Activated naive CD8-positive, alpha-beta T cell treated with anti-CD3 and anti-CD28 coated beads, Interleukin-2, amount 10 ng/mL, durations not matched to agents 7 days and 5 days (primary cell): ENCODE measurements at places on chromosomes 13 and 19.

DNA sequence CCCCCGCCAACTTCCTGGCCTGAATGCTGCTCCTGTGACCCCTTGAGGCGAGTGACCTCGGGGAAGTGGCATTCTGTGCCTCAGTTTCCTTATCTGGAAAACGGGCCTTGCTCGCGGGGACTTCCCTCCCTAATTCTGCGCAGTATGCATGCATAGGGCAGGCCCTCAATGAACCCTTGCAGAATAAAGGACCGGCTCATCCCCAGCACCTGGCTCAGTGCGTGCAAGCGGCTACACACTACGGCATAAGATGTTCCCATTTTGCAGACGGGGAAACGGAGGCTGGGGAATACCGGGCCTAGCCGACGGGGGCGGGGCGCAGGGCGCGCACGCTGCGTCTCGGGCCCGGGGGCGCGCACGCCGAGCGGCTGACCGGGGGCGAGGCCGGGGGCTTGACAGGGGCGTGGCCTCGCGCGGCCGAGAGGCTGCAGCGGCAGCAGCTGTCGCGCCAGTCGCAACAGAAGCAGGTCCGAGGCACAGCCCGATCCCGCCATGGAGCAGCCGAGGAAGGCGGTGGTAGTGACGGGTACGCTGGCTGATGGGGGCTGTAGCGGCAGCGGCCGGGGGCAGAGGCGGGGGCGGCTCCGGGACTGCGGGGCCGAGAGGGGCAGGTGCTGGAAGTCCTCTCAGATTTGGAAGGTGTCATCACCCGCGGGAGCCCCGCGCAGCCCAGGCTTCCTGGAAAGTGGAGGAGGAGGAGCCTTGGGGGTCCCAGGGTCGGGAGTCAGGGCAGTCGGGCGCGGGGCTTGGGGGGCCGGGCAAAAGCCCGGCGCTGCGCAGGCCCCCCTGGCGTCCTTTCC is at the start of gene PGPEP1:
Gene PGPEP1, plus strand, starts transcription at position 409 of the 800 bp plus-strand sequence. Its CDS starts 84 bp downstream, at position 493.
- H3K27ac ChIP-seq = peak within 1 kb of the TSS; percentile 83
- H3K27me3 ChIP-seq = no peaks in the 10 kb centered on the region
- peak within 1 kb of the TSS; percentile 80 for H3K4me3 ChIP-seq

GRCh38 chr13:74135326-74136083 is 1.3 kb upstream of the KLF12 start:
- H3K4me3 ChIP-seq = no peak overlapping the region
- H3K4me1 ChIP-seq = peaks cover 19% of the 10 kb centered on the region

DNA sequence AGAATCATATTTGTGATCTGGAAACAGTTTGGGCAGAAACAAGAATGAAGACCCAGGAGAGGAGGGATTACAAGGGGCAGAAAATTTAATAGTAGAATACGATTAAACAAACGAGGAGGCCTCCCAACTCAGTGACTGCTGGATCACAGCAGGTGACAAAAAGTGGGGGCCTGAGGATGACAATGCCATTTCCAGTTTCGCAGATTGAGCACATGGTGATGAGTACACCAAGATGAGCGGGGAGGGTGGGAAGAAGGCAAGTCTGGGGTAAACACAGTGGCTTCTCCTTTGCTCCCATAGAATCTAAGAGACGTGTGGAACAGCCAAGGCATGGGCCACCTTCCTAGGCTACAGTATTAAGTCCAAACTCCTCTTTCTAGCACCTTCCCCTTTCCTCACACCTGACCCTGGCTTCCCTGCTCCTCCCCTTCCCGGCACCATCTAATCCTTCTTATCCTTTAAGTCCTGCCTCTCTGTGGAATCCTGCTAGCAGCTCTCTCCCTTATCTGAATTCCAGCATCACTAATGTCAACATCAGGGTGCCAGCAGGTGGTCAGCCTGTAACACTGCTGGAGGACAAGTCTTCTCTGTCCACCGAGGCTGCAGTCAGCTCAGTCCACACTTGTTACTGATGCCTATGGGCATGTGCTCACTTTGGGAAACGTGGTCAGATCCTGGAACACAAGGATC is 13.5 kb downstream of the ATP7B start:
- no peaks in the 10 kb centered on the region for H3K36me3 ChIP-seq
- peaks cover 4% of the 10 kb centered on the region for H3K4me1 ChIP-seq
- no peak for DNase-seq

DNA sequence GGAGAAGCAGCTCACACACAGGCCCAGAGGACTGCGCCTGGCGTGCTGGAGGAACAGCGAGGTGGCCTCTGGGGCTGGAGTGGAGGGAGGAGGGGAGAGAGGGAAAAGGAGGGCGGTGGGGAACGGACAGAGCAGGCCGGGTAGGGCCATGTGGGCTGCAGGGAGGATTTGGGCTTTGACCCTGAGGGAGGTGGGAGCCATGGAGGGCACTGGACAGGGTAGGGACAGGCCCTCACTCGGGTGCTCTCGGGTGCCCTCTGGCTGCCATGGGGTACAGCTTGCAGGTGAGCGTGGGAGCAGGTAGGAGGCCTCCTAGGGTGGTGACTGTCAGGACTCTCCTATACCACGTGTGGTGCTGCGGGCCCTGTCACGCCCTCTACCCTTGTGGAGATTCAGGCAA is 22.8 kb downstream of the PLIN4 start:
- peaks cover 2% of the 10 kb centered on the region for H3K36me3 ChIP-seq
- no peak overlapping the region for H3K4me3 ChIP-seq
- no peak for DNase-seq
- no peaks in the 10 kb centered on the region for H3K27me3 ChIP-seq
- no peak overlapping the region for H3K27ac ChIP-seq

- H3K36me3 ChIP-seq = no peaks in the 10 kb centered on the region
- no peak overlapping the region for H3K4me3 ChIP-seq
- DNase-seq = no peak
- no peaks in the 10 kb centered on the region for H3K4me1 ChIP-seq
These were observed 412.3 kb upstream of the SLITRK1 start for GRCh38 chr13:84294576-84294975.

GRCh38 chr19:23531231-23531790 is 136.0 kb upstream of the ZNF91 start:
- no peak overlapping the region for H3K27ac ChIP-seq
- H3K4me1 ChIP-seq = no peaks in the 10 kb centered on the region
- no peak for DNase-seq
- no peaks in the 10 kb centered on the region for H3K27me3 ChIP-seq

DNA sequence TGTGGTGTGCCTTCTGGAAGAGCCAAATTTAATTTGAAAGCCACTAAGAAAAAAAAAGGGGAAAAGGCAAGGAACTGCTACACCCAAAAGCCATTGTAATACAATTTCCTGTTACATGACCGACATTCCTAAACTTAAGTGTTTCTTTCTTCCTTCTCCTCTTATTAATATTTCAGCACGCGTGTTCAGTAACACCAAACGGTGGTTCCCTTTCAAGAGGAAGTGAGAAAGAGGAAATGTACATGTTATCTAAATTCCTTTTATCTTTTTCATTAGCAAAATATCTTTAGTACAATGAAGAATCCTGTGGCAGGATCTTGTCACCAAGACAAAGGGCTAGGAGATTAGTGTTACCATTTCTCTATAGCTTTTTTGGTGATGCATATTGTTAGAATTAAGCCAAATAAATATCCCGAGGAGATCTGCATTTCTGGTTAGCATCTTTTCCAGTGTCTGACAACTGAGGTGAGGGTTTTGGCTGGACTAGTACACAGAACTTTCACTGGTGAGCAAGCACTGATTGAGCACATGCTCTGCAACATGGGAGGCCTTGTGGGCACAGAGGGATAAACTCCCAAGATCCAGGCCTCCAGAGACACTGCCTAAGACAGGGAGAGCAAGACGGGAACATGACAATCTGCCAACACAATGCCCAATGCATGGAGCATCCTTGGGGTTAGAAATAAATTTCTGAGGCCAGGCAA is 22.1 kb downstream of the LATS2 start:
- no peaks in the 10 kb centered on the region for H3K27me3 ChIP-seq
- peak overlapping the region; percentile 59 for H3K27ac ChIP-seq
- H3K36me3 ChIP-seq = peaks cover 3% of the 10 kb centered on the region
- DNase-seq = no peak

- H3K27ac ChIP-seq = no peak overlapping the region
- no peak overlapping the region for H3K4me3 ChIP-seq
- H3K27me3 ChIP-seq = no peaks in the 10 kb centered on the region
- no peak for DNase-seq
These were observed 1191.1 kb upstream of the MIR17HG start for GRCh38 chr13:90156390-90156789.

- peaks cover 27% of the 10 kb centered on the region for H3K27me3 ChIP-seq
- H3K4me3 ChIP-seq = no peak overlapping the region
- peaks cover 26% of the 10 kb centered on the region for H3K36me3 ChIP-seq
- DNase-seq = no peak
These were observed 2.0 kb downstream of the GGN start for GRCh38 chr19:38385804-38386257.

- DNase-seq = no peak
- no peak overlapping the region for H3K27ac ChIP-seq
- H3K36me3 ChIP-seq = no peaks in the 10 kb centered on the region
- H3K4me1 ChIP-seq = peaks cover under 1% of the 10 kb centered on the region
These were observed 19.2 kb downstream of the C19orf81 start for GRCh38 chr19:50668416-50668815.

GRCh38 chr13:67736646-67737420 is 506.7 kb upstream of the PCDH9 start:
- H3K4me3 ChIP-seq = no peak overlapping the region
- no peaks in the 10 kb centered on the region for H3K36me3 ChIP-seq
- no peaks in the 10 kb centered on the region for H3K27me3 ChIP-seq
- H3K4me1 ChIP-seq = no peaks in the 10 kb centered on the region

GRCh38 chr13:45340422-45341033 is 455 bp downstream of the TPT1 start:
- DNase-seq = peak; percentile 85
- peak overlapping the region; percentile 99 for H3K27ac ChIP-seq
- H3K36me3 ChIP-seq = peaks cover 48% of the 10 kb centered on the region
- H3K4me1 ChIP-seq = peaks cover 38% of the 10 kb centered on the region

GRCh38 chr13:73593199-73593765 is 534.5 kb downstream of the KLF5 start:
- peaks cover 2% of the 10 kb centered on the region for H3K36me3 ChIP-seq
- H3K4me1 ChIP-seq = peaks cover 6% of the 10 kb centered on the region
- no peak overlapping the region for H3K27ac ChIP-seq
- DNase-seq = no peak
- no peaks in the 10 kb centered on the region for H3K27me3 ChIP-seq
- no peak overlapping the region for H3K4me3 ChIP-seq

- no peak overlapping the region for H3K4me3 ChIP-seq
- H3K27ac ChIP-seq = no peak overlapping the region
- no peaks in the 10 kb centered on the region for H3K27me3 ChIP-seq
- H3K4me1 ChIP-seq = no peaks in the 10 kb centered on the region
- DNase-seq = no peak
These were observed 854.3 kb downstream of the UQCRFS1 start for GRCh38 chr19:28358633-28359032.

GRCh38 chr13:100212904-100213553 is 124.1 kb downstream of the PCCA start:
- no peak for DNase-seq
- H3K4me3 ChIP-seq = no peak overlapping the region
- H3K4me1 ChIP-seq = no peaks in the 10 kb centered on the region
- no peaks in the 10 kb centered on the region for H3K27me3 ChIP-seq
- H3K36me3 ChIP-seq = peaks cover 18% of the 10 kb centered on the region

- H3K4me1 ChIP-seq = no peaks in the 10 kb centered on the region
- H3K36me3 ChIP-seq = no peaks in the 10 kb centered on the region
- no peak for DNase-seq
These were observed 782.5 kb upstream of the SLITRK6 start for GRCh38 chr13:86581706-86582105.

GRCh38 chr19:5881543-5882299 is 11.4 kb upstream of the FUT5 start:
- no peak overlapping the region for H3K27ac ChIP-seq
- H3K36me3 ChIP-seq = no peaks in the 10 kb centered on the region
- no peak for DNase-seq
- no peaks in the 10 kb centered on the region for H3K4me1 ChIP-seq

DNA sequence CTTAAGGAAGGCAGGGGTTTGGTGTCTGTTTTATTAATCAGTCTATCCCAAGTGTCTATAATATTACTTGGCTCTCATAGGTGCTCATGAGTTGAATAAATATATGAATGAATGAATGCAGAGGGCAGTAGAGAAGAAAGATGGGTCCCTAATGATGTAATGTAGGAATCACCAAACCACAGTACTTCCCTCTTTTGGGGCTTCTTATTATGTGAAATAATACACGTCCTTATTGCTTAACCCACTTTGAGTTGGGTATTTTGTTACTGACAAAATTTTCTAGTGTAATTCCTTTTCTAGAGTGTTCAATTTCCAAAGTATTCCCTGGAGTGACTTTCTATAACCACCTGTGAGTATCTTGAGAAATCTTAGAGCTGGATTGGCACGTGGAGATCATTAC is 13.2 kb downstream of the KLK5 start:
- no peaks in the 10 kb centered on the region for H3K27me3 ChIP-seq
- H3K36me3 ChIP-seq = no peaks in the 10 kb centered on the region
- H3K4me1 ChIP-seq = no peaks in the 10 kb centered on the region
- no peak overlapping the region for H3K4me3 ChIP-seq
- no peak for DNase-seq

GRCh38 chr19:28836421-28836820 is 376.5 kb downstream of the UQCRFS1 start:
- H3K27me3 ChIP-seq = peaks cover 4% of the 10 kb centered on the region
- no peak for DNase-seq
- H3K4me1 ChIP-seq = no peaks in the 10 kb centered on the region
- H3K4me3 ChIP-seq = no peak overlapping the region

DNA sequence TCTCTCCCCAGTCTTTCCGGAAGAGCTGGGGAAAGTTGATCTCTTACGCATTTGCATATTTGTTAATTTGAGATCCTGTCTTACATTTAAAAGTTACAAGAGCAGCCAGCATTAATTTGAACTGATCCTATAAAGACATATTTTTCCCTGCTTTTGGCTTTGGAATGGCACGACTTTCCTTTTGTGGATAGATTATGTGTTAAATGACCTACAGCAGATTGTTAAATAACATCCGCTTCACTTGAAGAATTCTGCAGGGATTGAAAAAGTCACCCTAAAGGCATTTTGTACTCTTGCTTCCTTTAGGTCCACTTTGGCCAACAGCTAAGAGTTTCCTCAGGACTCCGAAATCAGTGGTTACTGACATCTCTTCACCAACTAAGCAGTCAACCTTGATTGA is 334.0 kb downstream of the TBC1D4 start:
- H3K27ac ChIP-seq = no peak overlapping the region
- no peaks in the 10 kb centered on the region for H3K36me3 ChIP-seq
- no peaks in the 10 kb centered on the region for H3K4me1 ChIP-seq
- H3K27me3 ChIP-seq = peaks cover under 1% of the 10 kb centered on the region
- DNase-seq = no peak

DNA sequence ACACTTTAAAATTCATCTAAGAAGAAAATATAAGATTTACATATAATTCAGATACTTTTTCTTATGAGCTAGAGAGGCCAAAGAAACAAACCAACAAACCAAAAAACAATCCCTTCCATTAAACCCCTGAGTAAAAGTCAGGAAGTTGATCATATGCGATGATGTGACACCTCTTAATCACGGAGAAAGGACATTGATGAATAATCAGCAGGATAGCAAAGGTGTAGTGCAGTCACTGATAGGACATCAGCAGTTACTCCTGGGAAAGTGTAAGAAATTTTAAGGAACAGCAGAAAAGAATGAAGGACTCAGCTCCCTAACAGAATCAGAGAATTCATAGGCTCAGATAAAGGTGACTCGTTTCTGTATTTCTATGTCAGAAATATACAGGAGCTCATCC is 202.4 kb upstream of the EDNRB start:
- H3K36me3 ChIP-seq = no peaks in the 10 kb centered on the region
- peaks cover 3% of the 10 kb centered on the region for H3K4me1 ChIP-seq
- H3K4me3 ChIP-seq = no peak overlapping the region
- peaks cover 4% of the 10 kb centered on the region for H3K27me3 ChIP-seq
- no peak for DNase-seq
